ENCODE measurements at places on chromosomes 7 and 10.
A peak's percentile ranks its signal among the peaks of the same experiment; 100 is the strongest.

- no peak for DNase-seq
These were observed 15.1 kb downstream of the AP5Z1 start for GRCh38 chr7:4790516-4790991.

DNA sequence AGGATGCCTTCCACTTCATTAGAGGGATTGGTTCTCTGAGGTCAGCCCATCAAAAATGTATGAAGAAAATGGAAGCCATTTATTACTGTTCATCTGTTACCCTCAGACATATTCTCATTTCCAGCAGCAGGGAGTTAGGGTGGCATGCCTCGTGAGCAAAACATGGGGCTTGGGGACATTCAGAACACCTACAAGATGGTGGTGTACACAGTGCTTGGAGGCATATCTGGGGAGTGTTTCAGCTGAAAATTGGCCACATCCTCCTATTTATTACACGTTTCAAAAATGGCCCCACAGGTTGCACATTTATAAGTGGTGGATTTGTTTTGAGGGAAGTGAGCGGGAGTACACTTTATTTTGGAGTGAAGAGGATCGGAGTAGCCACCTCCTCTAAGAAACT is 93.4 kb downstream of the SPAG6 start:
- DNase-seq = no peak

DNA sequence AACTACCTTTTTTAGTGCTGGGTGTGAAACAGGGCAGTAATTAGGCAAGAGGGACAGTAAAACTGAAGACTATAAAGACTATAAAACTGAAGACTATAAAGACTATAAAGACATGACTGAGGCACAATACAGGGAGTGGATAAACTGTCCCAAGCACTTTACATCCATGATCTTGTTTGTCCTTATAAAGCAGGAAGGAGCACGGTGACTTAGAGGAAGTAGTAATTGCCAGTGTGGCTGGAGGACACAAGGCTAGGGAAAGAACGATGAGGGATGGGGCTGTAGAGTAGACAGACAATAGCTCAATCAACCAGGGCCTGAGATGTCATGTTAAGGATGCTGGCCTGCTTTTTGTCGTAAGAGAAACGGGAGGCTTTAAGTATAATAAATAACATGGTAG is 26.0 kb downstream of the DNAJC12 start:
- no peak for DNase-seq

DNA sequence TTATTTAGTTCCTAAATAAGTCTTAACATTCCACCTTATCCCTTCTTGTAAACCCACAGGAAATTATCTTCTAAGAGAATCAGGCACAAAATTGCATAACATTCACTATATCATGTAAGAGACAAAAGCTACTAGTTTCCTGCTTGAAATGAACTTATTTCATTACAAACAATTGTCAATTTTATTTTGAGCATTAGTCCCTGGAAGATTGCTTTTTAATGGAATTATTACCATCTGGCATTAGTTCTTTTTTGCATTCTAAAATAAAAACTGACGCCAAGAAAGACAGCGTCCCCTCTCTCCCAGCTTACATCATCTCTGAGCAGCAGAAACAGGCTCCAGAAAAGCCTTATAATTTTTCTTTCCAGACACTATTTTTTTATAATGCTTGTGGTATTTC is 121.8 kb downstream of the NOC3L start:
- no peak for DNase-seq

DNA sequence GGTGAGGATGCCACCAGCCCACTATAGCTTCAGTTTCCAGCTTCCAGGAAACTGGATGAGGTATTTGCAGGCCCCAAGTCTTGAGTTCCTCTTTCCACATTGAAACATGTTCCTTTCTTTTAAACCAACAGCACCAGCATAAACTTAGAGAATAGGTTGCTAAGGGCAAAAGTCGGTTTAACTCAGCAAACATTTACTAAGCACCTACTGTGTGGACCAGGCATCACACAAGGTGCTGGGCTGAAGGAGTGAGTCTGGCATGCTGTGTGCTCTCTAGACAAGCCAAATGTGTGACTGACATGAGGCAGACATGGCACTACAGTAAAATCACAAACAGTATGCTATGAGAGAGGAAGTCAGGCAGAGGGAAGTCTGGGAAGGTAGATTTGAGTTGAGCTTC is 11.0 kb upstream of the RASSF4 start:
- DNase-seq = no peak

DNA sequence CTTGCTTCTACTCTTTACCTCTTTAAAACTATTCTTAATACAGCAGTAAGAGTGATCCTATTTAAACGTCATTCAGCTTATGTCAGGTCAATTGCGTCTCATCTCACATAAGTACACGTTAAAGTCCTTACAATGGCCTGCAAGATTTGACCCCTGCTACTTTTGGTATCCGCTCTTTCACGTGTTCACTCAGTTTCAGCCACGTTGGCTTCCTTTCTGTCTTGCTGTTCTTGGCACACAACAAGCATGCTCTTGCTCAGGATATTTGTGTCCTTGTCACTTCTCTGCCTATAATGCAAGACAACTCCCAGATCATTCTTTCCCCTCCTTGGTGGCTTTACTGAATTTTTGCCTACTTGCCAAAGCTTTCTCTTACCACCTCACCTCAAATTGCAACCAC is 296.8 kb downstream of the PCLO start:
- DNase-seq = no peak

- no peak for DNase-seq
These were observed 5.7 kb downstream of the NRF1 start for GRCh38 chr7:129617178-129617577.

DNA sequence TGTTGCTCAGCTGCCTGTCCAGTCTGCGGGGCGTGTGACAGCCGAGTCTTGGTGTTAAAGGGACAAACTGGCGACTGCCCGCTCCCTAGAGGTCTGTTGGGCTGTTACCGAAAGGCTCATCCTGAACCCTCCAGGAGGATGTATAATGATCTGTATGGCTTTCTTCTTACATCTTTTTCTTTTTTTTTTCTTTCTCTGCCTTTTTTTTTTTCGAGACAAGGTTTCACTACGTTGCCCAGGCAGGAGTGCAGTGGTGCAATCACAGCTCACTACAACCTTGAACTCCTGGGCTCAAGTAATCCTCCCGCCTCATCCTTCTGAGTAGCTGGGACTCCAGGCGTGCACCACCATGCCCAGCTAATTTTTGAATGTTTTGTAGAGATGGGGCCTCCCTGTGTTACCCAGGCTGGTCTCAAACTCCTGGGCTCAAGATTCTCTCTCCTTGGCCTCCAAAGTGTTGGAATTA is 857 bp downstream of the INTS15 start:
- DNase-seq = no peak

DNA sequence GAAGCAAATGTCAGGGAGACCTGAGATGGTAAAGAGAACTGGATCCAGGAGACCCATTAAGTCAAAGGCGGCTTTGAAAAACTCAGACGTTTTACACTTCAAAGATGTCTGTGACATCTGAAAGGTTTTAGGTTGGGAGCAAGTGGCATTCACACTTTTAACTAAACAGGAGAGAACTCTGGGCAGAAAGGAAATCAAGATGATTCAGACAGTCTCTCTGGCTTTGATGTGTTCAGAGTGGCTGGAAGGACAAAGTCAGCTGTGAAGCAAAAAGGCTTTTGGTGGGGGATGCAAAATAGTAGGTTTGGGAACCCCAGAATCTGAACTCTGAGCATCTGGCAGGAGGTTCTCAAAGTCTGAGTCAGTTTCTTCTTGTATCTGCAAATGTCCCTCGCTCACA is 66.6 kb downstream of the PRKCQ start:
- DNase-seq = no peak

DNA sequence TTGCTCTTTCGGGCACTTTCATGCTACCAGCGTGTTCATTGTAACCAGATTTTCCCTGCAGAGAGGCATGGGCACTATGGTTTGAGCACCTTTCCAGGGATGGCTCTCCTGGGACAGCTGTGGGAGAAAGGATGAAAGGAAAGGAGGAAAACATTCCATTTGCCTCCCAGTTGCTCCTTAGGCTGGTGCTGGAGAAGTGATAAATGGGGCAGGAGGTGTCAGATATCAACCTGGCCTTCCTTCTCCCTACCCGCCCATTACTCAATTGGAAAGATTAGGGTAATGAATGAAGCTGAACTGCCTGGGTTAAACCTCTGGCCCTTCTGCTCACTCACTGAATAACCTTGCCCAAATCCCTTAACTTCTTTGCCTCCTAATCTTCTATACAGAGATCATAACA is 228.4 kb downstream of the PLXNA4 start:
- DNase-seq = no peak

DNA sequence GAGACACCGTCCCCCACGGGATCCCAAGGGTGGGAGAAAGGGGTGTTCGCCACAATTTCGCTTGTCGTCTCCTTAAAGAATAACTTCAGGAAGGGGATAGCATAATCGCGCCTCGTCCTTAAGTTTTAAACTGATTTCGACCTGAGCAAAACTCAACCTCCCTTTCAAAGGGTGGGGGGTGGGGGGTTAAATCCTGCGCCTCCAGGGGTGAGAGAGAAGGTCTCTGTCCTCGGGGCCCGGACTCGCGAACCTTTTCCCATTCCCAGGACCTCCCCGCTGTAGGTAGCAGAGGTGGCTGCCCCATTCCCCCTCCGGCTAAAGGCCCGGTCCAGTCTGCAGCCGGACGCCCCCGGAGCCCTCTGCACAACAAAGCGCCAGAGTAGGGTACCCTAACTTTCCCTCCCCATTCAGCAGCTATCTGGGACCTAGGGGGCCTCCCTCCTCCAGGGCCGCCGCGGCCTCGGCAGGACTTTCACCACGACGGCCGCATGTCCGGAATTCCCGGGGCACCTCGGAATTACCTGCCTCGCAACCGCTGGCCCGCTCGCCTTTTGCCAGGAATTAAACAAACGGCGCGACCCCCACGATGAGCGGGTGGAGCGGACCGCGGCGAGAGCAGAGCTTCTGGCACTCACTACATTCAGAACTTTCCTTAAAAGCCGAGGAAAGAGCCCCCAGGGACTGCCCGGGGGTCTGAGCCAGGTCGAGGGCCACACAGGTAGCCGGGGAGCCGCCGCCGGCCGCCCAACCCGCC is 1.7 kb downstream of the CDK6 start:
- no peak for DNase-seq

GRCh38 chr10:35637462-35637861 is 4.6 kb downstream of the FZD8 start:
- no peak for DNase-seq

DNA sequence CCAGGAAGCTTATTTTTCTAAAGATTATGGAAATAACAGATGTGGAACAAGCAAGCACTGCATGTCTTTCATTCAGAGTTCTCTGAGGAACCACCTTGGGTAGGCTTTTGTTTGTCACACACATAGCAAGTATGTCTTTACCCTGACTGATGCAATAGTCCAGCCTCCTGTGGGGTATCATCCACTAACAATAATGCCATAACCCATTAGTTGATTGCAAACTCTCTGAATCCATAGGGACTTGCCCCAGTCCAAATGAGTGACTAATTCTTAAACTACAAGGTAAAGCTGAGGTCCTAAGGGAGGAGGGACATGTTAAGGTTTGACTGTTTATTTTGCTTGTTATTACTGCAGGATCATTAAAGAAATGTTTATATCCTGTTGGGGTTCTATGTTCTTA is 151.4 kb upstream of the PRPS1L1 start:
- peak; percentile 33 for DNase-seq

DNA sequence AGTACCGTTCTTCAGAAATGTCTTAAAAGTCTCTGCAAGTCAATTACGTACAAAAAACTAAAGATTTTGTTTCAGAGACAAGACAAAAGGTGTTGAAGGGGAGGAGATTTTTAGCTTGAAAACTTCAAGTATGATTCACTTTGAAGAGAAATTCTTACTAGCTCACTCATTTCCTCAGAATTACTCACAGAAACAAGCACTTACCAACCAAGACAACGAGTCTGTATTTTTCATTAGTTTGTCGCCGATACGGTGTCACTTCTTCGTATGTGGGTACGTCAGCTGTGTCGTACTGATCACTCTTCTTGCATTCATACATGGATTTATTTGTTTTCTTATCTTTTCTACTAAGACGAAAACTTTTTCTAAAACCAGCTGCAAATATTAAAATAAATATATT is 90.6 kb upstream of the ODAD2 start:
- no peak for DNase-seq

GRCh38 chr10:71232089-71232998 is 20.0 kb downstream of the UNC5B start:
- DNase-seq = no peak

- no peak for DNase-seq
These were observed 9.5 kb downstream of the GPR146 start for GRCh38 chr7:1053816-1054370.

DNA sequence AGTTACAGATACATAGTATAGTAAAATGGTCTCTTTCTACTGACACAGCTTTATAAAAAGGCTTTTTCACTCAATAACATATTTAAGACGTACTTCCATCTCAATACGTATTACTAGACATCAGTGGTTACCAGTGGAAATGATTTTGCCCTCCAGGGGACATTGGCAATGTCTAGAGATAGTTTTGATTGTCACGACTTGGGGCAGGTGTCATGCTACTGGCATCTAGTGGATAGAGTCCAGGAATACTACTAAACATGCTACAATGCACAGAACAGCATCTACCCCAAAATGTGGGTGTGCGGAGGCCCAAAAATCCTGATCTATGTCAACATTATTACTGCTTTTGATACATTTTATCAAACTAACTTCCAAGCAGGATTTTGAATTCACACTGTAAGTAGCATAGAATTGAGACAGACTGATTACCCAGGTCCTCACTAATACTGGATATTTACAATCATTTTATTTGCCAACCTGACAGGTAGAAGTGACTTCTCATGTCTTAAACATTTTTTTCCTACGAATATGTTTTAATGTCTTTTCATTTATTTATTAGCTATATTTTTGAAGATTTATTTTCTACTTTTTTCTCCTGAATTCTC is 53.8 kb downstream of the HGF start:
- DNase-seq = no peak

- DNase-seq = no peak
These were observed 5.9 kb downstream of the AKR1B1 start for GRCh38 chr7:134452991-134453473.

DNA sequence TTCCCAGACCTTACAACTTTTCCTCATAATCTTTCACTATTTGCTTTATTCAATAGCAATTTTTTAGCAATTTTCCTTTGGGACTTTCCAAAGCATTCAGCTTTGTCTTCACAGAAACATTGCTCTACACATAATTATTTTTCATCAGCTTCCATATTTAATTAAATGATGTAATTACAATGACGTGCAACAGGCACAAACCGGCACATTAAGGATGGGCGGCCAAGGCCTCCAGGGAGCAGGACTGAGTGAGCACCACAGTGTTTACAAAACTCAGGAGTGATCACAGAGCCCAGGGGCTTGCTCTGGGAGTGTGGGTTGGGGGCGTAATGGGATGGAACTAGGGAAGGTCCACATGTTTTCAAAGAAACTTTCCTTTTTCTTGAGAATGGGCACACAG is 69.8 kb downstream of the MAD1L1 start:
- peak; percentile 49 for DNase-seq

GRCh38 chr7:134693256-134693655 is 46.6 kb downstream of the BPGM start:
- no peak for DNase-seq

- no peak for DNase-seq
These were observed 77.9 kb upstream of the PDGFA start for GRCh38 chr7:597348-598178.

DNA sequence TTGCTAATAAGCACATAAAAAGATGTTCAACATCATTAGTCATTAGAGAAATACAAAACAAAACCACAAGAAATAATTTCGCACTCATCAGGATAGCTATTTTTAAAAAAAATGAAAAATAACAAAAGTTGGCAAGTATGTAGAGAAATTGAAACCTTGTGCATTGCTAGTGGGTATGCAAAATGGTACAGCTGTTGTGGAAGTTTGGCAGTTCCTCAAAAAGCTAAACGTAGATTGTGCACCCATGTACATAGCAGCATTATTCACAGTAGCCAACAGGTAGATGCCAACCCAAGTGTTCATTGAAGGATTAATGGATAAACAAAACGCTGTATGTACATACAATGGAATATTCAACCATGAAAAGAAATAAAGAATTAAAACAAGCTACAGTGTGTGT is 35.3 kb upstream of the STARD3NL start:
- DNase-seq = no peak

Measured in NCI-H1930 (cell line).